ENCODE measurements at places on chromosomes 16 and 17.

GRCh38 chr16:83455716-83456115 is 352.1 kb upstream of the HSBP1 start:
- DNase-seq, result no peak

- no peak for DNase-seq
Measured at GRCh38 chr17:11554042-11554441, 44.2 kb upstream of the DNAH9 start.

GRCh38 chr16:10121491-10121890 is 60.7 kb downstream of the GRIN2A start:
- no peak for DNase-seq

- DNase-seq, result no peak
Measured at GRCh38 chr17:31530391-31530985, 139.0 kb downstream of the RAB11FIP4 start.

DNA sequence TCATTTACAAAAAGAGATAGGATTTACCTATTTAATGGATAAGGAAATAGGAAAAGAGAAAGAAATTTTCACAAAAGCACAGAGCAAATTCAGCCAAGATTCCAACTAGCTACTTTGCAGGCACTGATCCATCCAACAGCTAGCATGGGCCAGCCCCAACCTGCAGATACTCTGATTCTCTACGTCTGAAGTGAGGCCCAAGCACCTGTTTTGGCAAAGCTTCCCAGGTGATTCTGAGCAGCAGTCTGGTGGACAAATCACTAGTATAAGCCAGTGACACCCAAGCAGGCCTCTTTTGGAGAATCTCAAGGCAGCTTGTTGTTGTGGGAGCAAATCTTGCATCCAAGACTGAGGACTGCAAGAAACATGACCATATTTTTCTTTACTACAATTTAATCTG is 20.9 kb upstream of the CALB2 start:
- no peak for DNase-seq

GRCh38 chr17:17171186-17171585 is 34.9 kb downstream of the PLD6 start:
- no peak for DNase-seq

GRCh38 chr16:51607201-51607651 is 456.2 kb upstream of the SALL1 start:
- DNase-seq, result no peak

- DNase-seq, result no peak
Measured at GRCh38 chr16:52572656-52573055, 25.7 kb upstream of the TOX3 start.

GRCh38 chr17:19270704-19271611 is 33.8 kb downstream of the EPN2 start:
- DNase-seq, result peak; percentile 58

DNA sequence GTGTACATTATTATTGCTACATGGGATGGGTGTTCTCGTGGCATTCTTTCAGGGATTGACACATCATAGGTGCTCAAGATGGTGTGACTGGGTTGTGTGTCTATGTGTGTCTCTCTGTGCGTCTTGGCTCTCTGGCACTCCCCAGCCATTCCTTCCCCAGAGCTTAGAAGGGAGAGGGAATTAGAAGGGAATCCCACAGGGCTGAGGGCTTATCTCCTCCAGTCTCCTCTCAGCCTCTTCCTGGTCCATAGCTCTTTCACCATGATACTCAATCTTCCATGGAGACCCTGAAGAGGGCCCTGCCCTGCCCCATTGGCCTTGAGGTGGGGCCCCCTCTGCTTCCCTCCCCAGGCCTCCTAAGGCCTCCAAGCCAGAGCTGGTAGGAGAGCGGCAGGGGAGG is 52.0 kb downstream of the MRM1 start:
- no peak for DNase-seq

- DNase-seq, result no peak
Measured at GRCh38 chr16:12405089-12405488, 398.6 kb downstream of the CPPED1 start.

- no peak for DNase-seq
Measured at GRCh38 chr16:21023509-21024202, 123.1 kb downstream of the LYRM1 start.

- DNase-seq, result peak; percentile 62
Measured at GRCh38 chr16:85659805-85660511, 28.8 kb downstream of the GINS2 start.

DNA sequence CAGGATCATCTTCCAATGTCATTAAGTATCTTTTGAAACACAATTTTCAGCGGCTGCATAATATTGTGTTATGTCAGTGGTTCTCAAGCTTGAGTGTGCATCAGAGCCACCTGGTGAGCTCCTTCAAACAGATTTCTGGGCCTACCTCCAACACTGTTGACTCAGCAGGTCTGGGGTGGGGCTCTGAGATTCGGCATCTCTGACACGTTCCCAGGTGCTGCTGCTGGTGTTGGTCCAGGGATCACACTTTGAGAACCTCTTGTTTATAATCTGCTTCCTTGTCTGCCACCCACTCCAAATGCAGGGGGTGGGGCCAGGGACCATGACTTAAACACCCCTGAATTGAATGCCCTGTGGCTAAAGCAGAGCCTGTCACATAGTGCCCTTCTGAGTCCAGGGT is 73.8 kb upstream of the HNF1B start:
- no peak for DNase-seq

- DNase-seq, result no peak
Measured at GRCh38 chr16:22979038-22979437, 165.1 kb downstream of the HS3ST2 start.

DNA sequence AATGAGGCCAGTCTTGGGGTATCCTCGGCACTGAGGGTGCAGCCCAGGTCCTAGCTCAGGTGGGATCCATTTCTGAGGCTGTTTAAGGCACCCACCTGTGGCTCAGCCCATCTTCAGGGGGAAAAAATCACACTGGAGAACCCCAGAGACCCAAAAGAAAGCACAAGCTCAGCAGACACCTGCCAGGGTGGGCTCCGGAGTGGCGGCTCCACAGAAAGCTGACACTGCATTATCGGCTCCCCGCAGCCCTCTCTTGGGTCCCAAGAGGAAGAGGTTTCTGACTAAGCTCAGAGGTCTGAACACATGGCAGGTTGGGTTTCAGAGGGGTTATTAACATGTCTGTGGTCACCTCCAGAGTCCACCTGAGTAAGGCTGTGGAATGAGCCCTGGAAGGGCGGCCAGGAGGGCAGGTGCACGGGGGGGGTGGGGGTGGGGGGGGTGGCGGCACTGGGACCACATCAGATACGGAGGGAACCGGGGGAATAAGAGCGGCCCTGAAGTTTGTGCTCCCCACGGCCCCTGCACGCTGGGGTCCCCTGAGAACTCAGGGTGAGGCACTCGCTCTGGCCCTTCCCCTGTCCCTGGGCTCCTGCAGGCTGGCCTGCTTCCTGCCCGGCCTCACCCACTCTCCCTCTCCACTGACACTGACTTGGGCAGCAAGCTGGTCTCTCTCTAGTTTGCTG is 79.5 kb downstream of the TIMM22 start:
- no peak for DNase-seq

DNA sequence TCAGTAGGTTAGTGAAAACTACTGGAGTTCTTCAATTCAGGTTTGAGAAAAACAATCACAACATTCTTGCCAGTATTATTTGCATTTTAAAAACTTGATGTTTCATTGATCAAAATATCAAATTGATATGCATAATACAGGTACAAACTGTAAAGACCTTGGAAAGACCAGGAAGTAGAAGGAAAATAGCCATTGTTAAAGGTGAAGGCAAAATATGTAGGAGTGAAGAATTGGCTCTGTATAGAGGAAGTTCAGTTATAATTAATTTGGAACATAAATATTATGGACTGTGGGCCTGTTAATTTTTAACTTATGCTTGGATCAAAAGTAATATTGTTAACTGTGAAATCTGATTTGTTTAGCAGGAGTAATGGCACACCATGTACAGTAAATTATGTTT is 112.6 kb downstream of the BCAS3 start:
- DNase-seq, result no peak

- DNase-seq, result no peak
Measured at GRCh38 chr17:21185061-21185460, 28.9 kb downstream of the TMEM11 start.

GRCh38 chr17:51617986-51618385 is 357.6 kb downstream of the UTP18 start:
- DNase-seq, result no peak

DNA sequence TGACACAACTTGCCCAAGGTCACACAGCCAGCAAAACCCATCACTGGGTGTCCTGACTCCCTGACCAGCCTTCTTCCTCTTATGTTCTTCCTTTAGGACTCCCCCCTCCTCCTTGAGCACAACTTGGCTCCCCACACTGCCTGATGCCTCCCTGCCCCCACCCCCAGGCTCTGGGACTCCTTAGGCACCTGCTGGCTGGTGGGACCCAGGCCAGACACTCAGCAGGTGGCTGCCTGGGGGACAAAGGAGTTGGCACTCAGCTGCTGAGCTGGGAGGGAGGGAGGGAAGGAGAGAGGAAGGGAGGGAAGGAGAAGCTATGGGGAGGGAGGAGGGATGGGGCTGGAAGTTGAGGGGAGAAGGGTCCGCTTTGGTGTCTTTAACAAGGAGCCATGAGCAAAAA is 8.0 kb downstream of the SEZ6 start:
- DNase-seq, result no peak

- no peak for DNase-seq
Measured at GRCh38 chr17:42476411-42476810, 17.7 kb downstream of the ATP6V0A1 start.

DNA sequence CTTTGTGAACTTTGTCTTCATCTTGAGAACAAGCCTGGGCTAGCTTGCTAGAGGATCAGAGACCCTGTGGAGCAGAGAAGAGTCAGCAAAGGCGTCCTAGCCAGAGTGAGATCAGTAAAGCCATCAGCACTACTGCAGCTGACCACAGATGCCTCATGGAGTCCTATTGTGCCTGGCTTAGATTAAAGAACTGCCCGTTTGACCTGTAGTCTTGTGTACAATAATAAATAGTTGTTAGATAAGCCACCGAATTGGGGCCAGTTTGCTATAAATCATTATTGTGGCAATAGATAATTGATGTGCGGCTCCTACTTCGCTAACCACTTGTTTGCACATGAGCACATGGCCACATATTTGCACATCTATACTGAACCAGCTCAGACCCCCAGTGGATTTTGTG is 103.0 kb downstream of the CYLD start:
- no peak for DNase-seq

DNA sequence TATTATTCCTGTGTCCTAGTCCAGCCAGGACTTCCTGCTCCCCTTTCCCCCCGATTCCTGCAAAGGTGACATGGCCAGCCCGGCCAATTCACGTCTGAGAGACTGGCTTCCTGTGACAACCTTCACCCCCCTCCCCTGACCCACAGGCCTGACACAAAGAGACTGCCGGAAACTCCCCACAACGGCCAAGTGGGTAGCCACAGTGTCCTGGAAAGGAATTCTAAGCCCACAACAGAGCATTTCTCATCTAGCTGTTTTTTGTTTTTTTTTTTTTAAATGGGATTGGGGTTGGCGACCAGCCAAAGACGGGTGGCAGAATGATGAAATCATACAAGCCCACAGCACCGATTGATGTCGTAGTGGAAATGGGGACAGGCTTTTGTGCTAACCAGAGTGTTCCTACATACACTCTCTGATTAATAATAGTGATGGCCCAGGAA is 2.8 kb upstream of the XAF1 start:
- DNase-seq, result no peak

DNA sequence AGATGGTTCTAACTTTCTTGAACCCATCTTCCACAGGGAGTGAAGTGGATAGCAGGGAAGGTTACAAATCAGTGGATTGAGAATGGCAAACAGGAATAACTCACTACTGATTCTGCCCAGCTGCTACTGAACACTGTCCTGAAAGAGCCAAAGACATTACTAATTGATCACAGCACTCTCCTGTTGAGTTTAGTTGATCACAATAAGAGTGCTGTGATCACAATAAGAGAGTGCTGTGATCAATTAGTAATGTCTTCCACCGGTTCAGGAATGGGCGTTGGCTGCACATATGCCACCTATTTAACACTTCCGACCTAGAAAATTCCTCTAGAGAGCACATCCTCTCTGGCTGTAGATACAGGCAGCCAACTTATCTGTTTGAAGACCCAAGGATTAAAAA is 11.4 kb downstream of the CFAP97D1 start:
- DNase-seq, result no peak

DNA sequence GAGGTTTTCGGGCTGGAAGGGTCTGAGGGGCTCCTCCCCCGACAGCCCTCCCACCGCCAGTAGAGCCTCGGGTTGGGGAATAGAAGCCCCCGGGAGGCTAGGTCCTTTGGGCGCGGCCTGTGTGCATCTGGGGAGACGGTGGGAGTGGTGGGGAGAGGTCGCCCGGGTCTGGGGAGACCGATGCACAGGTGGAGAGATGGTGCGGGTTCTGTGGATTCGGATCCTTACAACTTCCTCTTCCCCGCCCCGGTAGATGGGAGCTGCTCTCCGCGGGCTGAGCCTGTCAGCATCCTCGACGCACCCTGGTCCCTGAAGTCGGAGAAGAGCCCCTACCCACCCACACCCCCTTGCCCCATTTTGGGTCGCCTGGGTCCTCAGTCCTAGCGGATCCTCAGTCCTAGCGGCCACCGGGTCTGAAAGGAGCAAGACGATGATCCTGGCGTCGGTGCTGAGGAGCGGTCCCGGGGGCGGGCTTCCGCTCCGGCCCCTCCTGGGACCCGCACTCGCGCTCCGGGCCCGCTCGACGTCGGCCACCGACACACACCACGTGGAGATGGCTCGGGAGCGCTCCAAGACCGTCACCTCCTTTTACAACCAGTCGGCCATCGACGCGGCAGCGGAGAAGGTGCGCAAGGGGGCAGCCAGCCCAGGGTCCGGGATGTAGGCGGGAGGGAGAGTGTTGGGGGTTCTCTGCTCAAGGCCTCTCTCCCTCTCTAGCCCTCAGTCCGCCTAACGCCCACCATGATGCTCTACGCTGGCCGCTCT is 790 bp downstream of the BCKDK start:
- DNase-seq, result no peak

DNA sequence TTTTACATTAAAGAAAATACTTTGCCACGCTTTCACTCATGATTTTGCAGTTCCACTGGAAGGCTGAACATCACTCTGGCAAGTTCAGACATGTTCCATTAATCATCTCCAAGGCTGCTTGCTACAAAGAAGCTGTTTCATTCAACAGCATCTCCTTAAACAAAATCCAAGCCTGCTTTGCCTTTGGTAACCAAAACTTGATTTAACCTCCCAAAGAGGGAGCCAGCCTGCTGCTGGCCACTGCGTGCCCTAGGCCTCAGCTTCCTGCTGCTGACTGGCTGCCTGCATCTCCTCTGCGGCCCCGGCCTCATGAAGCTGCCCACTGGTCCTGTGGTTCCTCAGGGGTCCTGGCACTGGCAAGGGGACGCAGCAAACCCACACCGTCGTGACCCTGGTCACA is 31.8 kb downstream of the ANKRD11 start:
- no peak for DNase-seq

- DNase-seq, result no peak
Measured at GRCh38 chr17:70655176-70655958, 486.0 kb downstream of the KCNJ2 start.

- no peak for DNase-seq
Measured at GRCh38 chr17:76264425-76264754, 758 bp upstream of the UBALD2 start.

DNA sequence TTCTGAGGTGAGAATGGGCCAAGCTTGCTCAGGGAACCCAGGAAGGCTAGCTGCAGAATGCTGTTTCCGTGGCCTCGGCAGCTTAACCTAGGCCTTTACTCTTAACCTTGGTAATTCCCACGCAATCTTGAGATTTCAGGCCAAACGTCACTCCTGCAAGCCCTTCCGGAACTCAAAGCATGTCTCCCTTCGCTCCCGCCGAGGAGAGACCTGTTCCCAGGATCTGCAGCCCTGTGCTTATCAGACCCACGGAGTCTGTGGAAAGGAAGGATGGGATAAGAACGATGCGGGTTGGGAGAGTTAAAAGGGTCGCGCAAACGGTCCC is 524 bp upstream of the ZFP3 start:
- no peak for DNase-seq
